ENCODE measurements at places on chromosomes 5 and 9.
A peak's percentile ranks its signal among the peaks of the same experiment; 100 is the strongest.

DNA sequence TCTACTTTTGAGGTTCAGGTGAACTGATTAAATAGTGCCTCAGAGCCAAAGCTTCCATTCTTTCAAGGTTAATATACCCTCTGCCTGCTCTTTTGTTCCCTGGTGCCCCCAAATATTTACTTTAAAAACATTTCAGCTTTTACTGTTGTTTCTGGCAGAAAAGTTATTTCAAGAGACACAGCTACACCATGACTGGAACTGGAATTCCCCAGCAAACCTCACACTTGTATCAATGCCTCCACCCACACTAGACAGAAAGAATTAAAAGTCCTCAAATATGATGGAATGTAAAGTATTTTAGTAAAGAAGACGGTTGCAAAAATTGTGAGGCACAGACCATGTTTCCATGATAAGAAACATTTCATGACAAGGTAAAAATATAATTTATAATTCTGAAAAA, 720.2 kb upstream of the TYRP1 start:
- no peak for DNase-seq

DNA sequence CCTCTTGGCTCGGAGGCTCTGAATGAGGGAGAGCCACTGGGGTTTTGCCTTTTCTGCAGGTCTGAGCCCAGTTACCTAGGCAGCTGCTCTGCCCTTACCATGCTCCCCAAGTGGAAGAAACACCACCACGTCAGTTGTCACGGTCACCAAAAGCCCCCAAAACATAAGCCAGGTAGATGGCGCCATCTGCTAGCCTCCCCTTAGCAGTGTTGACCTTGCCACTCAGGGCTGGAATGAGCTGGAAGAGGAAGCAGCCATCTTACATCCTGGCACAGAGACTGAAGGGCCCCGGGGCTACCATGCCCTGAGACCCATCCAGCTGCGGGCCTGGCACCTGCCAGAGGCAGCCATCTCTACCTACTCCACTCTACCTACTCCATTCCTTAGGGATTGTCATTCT, 7.4 kb downstream of the ZER1 start:
- peak; percentile 34 for DNase-seq

GRCh38 chr5:113917997-113918396, 404.5 kb downstream of the YTHDC2 start:
- no peak for DNase-seq

DNA sequence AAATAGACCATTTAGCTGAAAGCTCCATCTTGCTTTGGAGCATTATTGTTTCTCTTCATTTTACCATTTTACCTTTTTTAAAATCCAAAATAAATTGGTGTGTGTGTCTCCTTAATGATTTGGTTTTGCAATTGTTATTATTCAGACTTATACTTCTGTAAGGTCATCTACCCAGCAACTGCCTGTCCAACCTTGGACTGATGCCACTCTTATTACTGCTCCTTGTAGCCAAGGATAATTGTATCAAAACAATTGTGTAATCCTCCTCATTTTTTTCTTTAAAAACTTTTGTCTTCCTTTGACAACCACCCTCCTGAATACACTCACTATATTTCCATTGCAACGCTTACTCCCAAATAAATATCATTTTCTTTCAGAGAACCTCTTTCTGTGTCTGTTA, 30.3 kb upstream of the HMGCR start:
- no peak for DNase-seq

DNA sequence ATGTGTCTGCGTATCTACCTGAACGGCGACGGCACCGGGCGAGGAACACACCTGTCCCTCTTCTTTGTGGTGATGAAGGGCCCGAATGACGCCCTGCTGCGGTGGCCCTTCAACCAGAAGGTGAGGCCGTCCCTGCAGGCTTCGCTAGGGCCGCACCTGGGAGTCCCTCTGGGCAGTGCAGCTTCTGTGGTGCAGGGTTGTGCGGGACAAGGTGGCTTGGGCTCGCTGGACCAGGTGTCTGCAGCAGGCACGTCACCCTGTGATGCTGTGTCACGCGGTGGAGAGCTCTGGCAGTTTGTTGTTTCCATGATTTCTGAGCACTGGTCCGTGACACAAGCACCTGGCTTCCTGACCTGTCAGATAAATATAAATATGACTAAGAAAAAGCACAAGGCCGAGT, 20.7 kb downstream of the FBXW5 start:
- no peak for DNase-seq

- no peak for DNase-seq
Observed at GRCh38 chr5:132094393-132095076, 20.9 kb downstream of the CSF2 start.

GRCh38 chr5:78221964-78222451, 72.5 kb downstream of the AP3B1 start:
- DNase-seq, result peak; percentile 94

GRCh38 chr5:114702136-114702535, 340.3 kb downstream of the KCNN2 start:
- no peak for DNase-seq

GRCh38 chr9:569296-569695, 272.2 kb upstream of the DMRT1 start:
- no peak for DNase-seq

DNA sequence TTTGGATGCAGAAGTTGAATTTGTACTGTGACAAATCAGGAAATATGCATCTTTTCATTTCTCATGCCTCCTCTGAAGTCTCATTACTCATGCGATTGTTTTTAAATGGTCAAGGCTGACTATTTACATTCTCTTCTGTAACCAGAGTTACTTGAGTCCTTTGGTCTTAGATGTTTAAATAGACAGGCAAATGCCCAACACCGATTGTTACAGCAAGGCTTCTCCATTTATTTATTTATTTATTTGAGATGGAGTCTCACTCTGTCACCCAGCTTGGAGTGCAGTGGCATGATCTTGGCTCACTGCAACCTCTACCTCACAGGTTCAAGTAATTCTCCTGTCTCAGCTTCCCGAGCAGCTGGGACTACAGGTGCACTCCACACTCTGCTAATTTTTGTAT, 72.7 kb upstream of the SLC28A3 start:
- DNase-seq, result no peak

- no peak for DNase-seq
Observed at GRCh38 chr9:133058071-133058470, 3.7 kb upstream of the CEL start.

Data from NB4 (cell line).